ENCODE measurements at places on chromosomes 3 and 15.

DNA sequence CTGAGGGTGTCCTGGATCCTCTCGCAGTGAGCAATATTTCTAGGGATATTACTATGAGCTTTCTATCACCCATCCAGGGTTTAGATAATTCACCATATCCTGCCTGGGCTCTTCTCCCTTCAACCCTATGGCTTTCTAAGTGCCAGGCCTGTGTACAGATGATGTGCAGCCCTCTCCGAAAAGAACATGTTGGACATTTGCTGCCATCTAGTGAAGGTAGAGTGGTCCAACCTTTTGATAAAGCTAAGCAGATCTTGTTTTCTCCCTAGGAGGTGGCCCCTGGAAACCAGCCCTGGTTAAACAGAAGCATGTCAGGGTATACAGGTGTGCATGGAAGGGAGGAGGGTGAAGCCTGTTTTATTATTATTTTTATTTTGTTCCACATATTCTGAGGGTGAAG lies 27.9 kb upstream of the SCN10A start:
- peak; percentile 48 for DNase-seq

DNA sequence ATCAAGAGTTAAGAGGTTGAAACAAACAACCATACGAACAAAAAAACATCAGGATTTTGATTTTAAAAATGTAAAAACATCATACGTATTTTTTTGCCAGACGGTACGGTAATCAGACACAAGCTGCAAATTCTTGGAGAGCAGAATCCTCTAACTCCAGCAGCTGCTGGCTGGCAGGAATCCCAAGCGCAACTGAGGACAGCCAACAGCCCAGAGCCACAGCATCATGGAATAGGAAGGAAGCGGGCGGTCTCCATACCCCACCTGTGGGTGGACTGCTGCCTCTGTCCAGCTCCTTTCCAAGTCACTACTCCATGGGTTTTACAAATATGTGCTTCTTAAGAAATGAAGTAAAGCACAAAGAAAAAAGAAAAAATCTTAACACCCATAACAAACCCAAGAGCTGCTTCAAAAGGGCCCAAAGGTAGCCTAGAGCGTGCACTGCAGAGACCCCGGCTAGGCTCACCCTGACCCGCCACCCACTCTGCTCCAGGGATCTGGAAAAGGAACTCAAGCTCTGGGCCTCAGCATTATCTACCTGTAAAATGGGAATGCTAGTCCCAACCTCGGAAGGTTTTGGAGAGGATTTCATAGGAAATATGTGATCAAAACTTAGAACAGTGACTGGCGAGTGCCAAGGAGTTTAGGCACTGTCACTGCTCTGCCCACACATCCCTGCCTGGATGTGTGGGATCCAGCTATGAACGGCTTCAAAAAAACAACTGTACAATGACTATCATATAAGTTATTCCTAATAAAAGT lies 33.4 kb downstream of the ZXDC start:
- DNase-seq = no peak

DNA sequence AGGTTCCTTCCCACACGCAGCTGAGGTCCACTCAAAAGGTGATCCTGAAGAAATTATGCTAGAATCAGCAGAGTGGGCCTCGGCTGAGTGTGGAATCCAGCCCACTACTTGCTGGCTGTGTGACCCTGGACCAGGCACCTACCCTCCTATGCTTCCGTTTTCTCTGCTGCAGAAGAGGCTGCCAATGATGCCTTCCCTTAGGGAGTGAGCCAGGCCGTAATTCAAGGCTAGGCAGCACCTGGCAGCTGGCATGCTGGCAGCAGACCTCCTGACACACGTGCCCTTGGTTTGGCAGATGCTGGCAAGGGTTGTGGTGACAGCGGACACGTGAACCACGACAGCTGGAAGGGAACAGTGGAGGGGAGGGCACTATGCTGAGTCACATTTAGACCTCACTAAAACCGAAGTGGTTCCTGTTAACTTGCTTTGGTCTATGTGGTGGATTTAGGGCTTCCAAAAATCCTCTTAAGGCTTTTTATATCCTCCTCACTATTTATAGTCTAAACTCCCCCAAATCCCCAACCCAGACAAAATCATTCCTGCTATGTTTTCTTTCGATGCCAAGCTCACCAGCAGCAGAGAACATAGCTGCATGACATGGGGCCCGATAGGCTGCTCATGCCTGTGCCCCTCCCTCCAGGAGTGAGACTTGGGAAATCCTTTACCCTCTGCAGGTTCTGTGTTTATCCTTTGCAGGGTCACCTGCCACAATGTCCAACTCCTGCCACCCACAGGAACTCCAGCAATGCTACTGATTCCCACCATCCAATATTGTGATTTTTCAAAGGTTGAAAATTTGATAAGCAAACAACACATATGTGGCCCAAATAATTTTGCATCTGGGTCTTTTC lies 10.6 kb upstream of the PCSK6 start:
- no peak for DNase-seq

DNA sequence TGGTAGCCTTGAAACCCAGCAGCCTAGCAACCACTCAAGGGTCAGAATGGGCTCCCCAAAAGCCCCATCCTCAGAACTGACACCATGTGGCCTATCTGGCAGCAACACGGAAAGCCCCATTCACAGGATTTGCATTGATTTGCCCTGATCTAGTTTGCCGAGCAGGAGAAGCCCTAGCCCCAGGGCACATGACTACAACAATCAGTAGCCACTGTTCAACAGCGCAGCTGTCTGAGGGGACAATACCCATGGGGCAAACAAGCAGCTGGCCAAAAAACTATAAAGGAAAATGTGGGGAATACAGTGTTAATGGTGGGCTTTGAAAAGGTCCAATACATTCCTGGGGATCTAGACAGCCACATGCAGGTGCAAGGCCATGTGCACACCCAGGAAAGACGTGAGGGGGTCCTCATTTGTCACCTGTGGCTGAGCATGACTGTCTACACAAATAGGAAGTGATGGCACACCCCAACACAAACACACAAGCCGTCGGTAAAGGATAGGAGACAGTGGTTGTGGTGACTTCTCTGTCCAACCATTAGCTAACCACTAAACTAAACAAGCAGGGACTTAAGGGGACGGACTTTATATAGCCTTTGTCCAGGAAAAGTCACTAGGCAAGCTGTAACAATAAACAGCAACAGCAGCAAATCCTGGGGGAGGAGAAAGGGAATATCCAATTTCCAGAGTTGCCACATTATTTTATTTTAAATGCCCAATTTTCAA lies 113.7 kb downstream of the LRIG1 start:
- DNase-seq = no peak

GRCh38 chr3:112005091-112005672 lies 6.5 kb downstream of the TAGLN3 start:
- peak; percentile 20 for DNase-seq

- DNase-seq = no peak
These were observed 15.5 kb downstream of the ATOSA start for GRCh38 chr15:52663536-52664294.

DNA sequence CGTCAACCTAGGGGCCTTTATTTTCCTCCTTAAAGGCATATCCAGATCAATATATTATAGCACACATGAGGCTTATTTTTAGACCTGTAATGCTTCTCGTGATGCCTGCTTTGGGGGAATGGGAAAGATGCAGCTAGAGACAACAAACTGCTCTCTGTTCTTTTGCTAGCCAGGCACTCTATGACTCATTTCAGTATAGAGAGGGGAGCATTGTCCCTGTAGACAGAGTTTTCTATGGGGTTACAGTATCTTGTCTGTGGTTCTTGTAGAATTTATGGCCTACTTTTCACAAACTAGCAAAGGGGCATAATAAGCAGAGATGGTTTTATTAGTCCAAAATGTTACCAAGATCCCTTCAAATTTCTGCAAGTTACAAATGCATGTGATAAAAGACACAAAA lies 305.6 kb downstream of the LSAMP start:
- DNase-seq = no peak

GRCh38 chr3:98626151-98626550 lies 32.7 kb upstream of the CPOX start:
- DNase-seq = no peak

GRCh38 chr15:57731530-57732103 lies 25.1 kb downstream of the POLR2M start:
- no peak for DNase-seq

- DNase-seq = peak; percentile 9
These were observed 514.1 kb downstream of the ROBO1 start for GRCh38 chr3:79253704-79254103.

DNA sequence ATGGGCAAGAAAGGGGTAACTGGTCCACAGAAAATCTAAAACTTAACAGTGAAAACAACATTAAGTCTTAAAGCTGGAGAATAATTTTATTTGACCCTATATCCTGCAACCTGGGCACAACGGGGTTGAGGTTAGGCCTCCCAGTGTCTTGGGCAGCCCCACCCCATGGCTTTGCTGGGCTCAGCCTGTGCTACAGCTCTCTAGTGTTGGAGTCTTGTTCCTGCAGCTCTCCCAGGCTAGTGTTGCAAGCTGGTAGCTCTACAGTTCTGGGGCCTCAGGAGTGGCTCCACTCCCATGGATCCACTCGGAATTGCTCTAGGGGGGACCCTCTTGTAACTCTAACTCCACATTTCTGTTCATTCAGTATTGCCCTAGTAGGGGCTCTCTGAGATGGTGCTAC lies 24.9 kb upstream of the GNB4 start:
- no peak for DNase-seq

DNA sequence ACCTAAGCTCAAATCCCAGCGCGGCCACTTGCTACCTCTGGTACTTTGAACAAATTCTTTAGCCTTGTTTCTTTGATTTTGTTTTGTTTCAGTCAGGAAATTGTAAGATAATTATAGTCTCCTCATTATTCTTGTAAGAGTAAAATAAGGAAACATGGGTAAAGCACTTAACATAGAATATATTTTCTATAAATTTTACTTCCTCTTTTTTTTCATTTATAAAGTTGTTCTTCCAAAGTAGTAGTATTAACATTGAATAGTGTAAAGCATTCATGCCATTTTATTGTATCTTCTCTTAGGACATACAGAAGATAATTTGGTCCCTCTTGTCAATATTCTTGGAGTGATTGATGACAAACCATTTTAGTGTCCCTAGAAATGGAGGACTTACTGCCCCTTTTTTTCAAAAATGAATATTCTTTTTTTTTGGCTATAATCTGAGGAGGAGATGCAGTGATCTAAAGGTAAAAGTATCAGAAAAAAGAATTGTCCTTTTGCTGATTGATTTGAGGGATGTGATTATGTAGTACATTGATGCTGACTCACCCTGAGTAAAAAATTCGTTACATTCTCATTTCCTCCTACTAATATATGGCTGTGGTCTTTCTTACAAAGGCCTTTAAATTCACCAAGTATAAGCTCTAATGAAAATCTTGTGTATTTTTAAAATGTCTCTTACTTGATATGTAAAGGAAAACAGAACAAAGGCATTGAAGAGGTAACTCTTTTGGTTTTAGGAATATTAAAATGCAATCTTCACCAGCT lies 51.0 kb downstream of the ALCAM start:
- no peak for DNase-seq

GRCh38 chr3:10249833-10250232 lies 1.6 kb downstream of the TATDN2 start:
- peak; percentile 16 for DNase-seq

DNA sequence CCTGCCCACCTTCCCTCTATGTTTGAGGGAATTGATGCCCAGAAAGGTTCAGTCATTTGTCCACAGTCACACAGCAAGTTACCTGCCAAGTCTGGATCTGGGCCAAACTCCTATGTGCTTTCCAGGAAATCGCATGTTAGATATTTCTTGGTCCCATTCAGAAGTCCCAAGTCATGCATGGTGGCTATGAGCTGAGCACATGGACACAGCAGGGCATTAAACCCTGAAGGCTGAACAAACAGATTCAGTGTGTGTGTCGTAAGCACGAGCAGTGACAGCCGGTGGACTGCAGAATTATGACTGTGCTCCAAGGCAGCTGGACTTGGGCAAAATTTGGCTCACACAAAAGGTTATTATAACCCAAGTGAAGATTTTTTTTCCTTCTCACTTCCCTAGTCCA lies 11.4 kb upstream of the SLC6A6 start:
- DNase-seq = peak; percentile 74

- DNase-seq = no peak
These were observed 68.4 kb downstream of the PPCDC start for GRCh38 chr15:75091814-75092213.

DNA sequence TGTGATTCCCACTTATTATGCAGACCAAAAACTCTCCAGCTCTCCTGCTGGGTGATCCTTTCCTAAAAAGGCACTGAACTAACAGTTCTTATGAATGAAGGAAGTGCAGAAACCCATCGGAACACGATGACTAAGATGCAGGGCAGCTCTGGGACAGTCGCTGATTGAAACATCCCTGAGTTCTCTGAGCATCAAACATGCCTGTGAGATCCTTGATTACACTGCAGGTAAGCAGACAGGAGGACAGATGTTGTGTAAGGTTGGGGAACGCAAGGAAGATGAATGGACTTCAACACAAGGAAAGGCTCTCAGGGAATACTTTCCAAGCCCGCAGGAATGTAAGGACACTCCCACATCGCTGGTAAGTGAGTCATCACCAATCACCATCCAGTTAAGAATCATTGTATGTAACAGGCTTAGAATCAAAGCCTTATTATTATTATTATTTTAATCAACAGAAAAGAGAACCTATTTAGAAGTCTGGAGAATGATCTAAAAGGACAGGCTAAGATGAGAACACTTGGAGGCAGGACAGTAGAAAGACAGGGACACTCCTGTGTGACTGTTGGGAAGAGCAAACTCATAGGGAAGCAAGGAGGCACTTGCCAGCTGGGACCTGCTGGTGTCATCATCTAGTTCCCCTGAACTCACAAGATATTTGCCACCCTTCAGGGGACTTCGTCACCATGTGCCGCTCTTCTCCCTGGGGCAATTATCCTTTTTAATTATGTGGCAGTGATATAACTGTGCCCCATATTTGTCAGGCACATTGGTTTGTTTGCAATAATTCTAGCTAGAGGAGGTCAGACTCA lies 26.0 kb downstream of the TMEM158 start:
- DNase-seq = peak; percentile 86

- DNase-seq = peak; percentile 42
These were observed 634 bp downstream of the MINDY2 start for GRCh38 chr15:58771621-58772250.

DNA sequence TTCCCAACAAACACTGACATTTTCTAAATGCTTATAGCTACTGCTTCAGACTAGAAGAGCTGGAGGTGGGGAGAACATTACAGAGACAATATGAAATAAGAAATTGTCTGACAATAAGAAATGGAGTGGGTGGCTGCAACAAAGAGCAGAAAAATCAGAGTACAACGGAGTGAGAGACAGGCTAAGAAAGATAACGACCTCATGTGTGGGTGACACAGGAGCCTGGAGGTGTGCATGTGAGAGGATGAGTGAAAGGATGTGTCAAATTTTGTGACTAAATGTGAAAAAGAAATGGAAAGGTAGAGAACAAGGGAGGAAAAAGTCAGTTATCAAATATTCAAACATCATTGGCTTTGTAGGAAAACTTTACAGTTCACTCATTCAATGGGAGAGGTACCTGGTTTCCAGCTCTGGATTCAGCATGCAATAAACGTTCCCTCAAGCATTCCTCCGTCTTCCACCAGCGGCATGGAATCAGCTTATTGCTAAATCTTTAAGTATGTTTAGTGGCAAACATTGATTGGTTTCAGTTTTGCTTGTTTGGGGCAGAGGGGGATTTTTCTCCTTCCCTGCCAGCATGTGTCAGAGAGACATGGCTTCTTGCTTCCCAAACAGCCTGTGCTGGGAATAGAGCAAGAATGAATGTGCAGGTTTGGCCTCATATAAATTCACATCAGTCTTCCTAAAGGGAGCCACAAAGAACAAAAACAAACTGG lies 103.8 kb upstream of the CHRM5 start:
- no peak for DNase-seq

GRCh38 chr3:190495796-190496195 lies 18.1 kb upstream of the IL1RAP start:
- DNase-seq = peak; percentile 11

Data from GM03348 (cell line).